ENCODE measurements at places on chromosomes 2 and 18.

GRCh38 chr2:190891372-190891771, 10.8 kb downstream of the GLS start:
- no peak for DNase-seq

- no peak for DNase-seq
Measured at GRCh38 chr2:182057002-182057401, 71.3 kb downstream of the PPP1R1C start.

GRCh38 chr2:217864963-217865772, 137.6 kb downstream of the TNS1 start:
- DNase-seq = no peak

DNA sequence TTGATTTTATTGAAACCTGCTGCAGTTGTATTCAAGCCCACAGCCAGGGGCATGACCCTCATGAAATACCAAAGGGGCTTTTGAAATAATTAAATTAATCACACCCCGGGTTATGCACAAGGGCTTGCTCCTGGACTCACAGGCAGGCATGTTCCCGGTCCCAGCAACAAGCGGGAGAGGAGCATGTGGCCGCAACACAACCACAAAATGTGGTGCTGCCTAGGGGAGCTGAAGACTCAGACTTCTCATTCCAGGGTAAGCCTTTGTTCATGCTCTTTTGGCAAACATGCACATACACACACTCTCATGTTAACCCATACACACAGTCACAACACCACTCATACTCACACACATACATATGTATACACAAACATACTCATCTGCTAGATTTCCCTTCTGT, 233.7 kb upstream of the SMAD2 start:
- DNase-seq = no peak

GRCh38 chr2:17879137-17879912, 858 bp downstream of the KCNS3 start:
- DNase-seq = no peak

- no peak for DNase-seq
Measured at GRCh38 chr2:208573569-208573968, 167.0 kb downstream of the PTH2R start.

GRCh38 chr2:100050685-100051084, 91.7 kb downstream of the AFF3 start:
- no peak for DNase-seq

DNA sequence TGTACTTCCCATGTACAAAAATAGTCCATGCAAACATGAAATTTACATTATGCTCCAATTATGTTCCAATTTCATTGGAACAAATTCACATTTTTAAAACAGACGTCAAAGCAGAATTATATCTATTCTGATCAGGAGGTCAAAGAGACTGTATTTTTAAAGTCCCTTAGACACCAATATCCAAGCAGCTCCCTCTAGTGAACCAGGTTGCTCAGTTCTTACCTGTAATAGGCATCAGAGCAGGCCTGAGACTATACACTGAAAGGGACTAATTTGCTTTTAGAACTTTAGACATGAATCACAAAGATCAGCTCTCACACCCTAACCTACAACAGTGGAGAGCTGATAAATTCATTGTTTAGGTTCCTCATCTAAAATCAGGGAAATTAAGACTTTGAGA, 273.9 kb downstream of the MBD2 start:
- no peak for DNase-seq

GRCh38 chr2:138626148-138626547, 124.6 kb downstream of the SPOPL start:
- DNase-seq = no peak

DNA sequence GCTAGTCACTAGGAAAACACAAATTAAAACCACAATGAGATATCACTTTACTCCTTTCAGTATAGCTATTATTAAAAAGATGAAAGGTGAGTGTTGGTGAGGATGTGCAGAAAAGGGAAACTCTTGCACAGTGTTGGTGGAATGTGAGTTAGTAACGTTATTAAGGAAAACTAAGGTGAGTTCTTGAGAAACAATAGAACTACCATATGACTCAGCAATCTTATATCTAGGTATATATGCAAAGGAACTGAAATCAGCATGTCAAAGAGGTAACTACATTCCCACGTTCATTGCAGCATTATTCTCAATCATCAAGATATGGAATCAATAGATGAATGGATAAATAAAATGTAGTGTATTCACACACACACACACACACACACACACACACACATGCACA, 117.3 kb upstream of the HNMT start:
- DNase-seq = no peak

DNA sequence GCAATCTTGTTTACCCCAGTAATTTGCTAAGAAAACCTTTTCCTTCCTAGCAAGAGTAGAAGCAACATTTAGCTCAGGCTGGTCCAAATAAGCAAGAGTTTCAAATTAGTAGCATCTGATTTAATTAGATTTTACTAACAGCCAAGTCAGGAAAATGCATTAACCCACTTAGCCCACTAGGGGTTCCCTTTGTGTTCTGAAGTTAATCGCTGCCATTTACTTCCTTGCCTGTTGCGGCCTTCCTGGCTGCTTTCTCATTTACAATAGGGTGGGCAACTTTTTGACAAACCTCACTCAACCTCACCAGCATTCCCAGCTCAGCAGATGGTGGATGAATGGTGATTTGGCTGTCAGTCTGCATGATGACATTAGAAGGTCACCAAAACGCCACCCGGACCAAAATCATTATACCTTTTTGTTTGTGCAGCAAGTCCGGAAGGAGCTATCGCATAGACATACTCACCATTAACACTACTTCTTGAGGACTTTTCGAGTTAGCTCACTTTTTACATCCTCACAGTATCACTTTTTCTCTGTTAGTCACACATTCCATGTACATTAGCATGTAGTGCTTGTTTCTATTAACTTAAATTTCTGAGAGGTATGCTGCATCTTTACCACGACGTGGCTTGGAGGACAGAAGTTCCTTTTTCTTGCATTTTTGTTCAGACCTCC, 101.5 kb upstream of the SETBP1 start:
- DNase-seq = no peak

GRCh38 chr2:98091738-98092137, 4.8 kb downstream of the VWA3B start:
- no peak for DNase-seq
